ENCODE measurements at places on chromosomes 11 and 22. TPM values are rescaled to one million over a fixed set of nuclear protein-coding genes. Genes with fewer than 3 reads are reported as not detected.

Gene DCUN1D5
- 75.5 TPM for total RNA-seq

Gene TEX54
- total RNA-seq: not detected

Gene MRGPRX3
- total RNA-seq: not detected

Gene LMO2
- 2.5 TPM for total RNA-seq

Gene CARD18
- not detected for total RNA-seq

Gene SLC36A4
- total RNA-seq: 16.6 TPM

Gene ASCC2
- 26.2 TPM for total RNA-seq
